ENCODE measurements at places on chromosomes 5 and 9.
A peak's percentile ranks its signal among the peaks of the same experiment; 100 is the strongest.

DNA sequence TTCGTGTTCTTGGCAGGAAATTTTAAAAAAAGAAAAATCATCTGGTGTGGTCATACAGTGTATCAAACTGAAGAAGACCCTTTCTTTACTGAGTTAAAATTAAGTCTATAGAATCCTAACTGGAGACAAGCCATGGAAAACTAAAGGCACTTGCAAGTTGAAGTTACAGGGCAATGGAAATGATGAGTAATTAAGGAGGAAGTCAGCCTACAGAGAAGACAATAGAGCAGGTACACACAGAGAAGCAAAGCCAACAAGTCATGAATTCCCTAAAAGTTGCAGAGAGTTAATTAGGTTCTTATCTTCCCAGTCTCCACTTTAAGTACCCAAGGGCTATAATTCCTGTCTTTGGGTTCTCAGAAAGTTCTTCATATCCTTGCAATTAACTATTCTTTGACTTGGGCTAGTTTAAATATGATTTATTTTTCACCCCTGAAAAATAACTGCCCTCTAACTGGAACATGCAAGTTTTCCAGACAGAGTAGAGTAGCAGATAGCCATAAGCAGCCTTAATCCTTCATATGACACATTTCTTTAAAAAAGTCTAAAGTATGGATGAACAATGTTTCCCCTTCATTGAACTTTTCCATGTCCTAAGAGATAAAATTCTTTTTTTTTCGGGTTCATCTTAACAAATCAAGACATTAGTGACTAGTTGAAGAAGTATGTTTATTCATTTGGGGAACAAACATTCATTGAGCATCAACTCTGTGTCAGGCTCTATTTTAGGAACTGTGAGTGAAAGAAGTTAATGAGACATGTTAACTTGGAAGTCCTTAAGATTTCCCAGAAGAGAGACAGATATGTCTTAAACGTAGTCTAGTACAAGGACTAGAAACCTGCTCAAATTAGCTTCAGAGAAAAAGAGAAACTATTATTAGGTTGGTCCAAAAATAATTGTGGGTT lies 5.2 kb upstream of the ITGA2 start:
- DNase-seq: no peak

DNA sequence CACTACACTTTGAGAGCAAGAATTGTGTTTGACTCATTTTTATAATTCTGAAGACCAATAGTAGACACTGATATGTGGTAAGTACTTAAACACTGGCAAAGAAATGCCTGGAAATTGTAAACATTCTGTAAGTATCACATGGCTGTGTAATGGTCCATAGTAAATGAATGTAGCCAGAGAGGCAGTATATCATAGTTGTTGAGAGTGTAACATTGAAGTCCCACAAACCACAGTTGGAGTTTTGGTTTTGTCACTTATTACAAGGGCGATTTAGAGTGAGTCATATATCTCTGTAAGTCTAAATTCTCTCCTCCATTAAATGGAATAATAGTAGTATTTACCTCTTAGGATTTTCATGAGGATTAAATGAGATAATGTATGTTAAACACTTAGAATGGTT lies 181.1 kb upstream of the MEF2C start:
- DNase-seq: no peak

GRCh38 chr5:40441733-40442132 lies 238.0 kb upstream of the PTGER4 start:
- DNase-seq: peak; percentile 53

DNA sequence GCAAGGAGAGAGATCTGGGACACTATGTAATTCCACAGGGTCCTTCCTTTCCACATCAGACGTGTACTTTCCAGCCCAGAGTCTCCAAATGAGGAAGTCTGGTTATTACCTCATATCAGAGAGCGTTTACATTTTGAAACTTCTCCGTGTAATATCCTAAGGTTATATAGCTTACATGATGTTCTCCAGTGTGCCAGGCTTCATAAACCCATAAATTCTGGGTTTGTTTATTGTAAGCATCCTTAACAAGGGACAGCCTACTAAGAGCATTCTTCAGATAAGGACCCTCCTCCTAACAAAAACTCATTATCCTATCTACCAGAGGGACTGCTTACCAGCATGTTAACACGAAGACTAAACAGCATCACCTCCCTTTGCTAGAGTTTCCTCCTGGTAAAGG lies 17.9 kb downstream of the SRFBP1 start:
- DNase-seq: no peak

DNA sequence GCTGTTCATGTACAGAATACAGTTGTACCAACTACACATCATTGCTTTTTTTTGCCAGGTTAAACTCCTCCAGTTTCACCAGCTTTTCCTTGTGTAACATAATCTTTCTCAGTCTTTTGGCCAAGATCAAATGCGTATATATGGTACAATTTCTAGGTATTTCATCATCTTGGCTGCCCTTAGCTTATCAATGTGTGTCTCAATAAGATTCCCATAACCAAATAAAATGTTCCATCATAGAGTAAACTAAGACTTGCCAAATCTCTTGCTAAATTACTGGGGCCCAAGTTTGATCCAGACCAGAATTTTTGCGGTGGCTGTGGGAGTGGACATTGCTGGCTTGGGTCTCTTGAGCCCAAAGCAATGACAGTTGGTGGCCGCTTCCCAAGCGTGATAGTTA lies 24.3 kb upstream of the ERBIN start:
- DNase-seq: no peak

DNA sequence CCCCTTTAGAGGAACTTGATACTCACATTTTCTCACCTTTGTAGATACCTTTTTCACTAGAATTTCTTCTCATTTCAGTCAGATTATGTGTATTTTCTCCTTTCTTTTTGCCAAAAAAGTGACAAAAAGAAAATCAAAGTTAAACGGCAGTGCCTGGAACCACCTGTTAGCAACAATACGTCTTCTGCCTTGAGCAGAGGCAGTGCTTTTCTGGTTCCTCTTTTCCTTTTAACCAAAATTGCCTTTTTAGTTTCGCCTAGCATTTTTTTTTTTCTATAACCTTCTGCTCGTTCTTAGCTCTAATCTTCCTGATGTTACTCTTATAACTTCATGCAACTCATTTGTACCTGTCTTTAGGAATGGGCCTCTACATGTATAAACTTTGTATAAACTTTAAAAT lies 26.1 kb downstream of the SMIM32 start:
- no peak for DNase-seq

DNA sequence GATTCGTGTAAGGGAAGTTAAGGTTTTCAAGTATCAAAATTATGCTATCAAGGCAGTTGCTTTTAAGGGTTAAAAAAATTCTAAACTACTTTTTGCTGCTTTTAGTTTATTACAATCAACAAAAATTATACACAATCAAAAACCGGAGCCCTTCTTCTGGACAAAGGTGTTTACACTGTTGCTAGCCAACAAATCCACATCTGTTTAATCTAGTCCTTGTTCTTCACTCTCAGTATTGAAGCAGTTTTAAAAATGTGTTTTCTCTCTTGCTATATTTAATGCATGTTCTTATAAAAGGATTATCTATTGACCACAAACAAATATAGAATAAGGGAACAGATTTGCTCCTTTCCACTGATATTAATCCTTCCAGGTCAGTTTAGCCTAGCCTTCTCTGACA lies 2.5 kb downstream of the FEM1C start:
- no peak for DNase-seq

DNA sequence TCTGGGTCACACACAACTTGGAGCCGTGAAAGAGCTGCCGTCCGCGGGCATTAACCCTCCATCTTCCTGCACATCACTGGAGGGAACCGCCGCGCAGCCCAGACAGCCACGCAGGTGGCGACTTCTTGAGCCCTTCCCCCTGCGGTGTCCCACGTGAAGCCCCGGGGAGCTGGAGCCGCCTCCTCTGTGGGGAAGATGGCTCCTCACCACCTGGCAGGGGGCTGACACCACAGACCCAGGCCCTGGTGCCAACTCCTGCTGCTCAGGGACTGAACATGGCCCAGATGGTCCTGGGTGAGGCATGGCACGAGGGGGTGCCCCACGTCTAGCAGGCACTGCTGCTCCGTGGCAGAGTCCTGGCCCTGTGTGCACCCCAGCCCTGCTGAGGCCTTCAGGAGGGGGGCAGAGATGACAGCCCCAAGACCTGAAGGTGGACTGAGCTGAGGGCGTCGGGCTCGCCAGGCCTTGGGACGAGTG lies 38.9 kb downstream of the NDUFS6 start:
- no peak for DNase-seq

- no peak for DNase-seq
Measured at GRCh38 chr5:5353681-5354080, 68.8 kb upstream of the ICE1 start.

GRCh38 chr5:90709323-90710155 lies 150.9 kb downstream of the ADGRV1 start:
- DNase-seq: no peak
